Cortex of kidney (tissue), 1 donor: ENCODE measurements at places on chromosomes 5 and 9.

GRCh38 chr9:28781481-28781880 lies 1208.2 kb upstream of the C9orf72 start:
- no peak for DNase-seq

DNA sequence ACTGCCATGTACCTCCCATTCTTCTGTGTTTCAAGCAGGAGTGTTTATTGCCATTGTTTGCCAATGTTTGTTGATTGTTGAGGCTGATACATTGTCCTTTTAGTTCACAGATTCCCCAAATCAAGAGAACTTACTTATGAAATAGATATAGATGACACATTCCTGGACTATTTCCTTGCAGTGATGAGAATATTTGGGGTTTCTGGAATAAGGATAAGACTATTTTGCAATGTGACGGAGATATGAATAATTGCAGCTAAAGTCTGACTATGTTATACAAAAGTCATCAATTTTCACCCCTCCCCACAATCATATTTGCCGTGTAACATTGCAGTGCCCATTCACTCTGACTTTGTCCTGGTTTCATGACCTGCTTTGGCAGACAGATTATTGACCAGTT lies 460.8 kb downstream of the CDH10 start:
- no peak for DNase-seq

DNA sequence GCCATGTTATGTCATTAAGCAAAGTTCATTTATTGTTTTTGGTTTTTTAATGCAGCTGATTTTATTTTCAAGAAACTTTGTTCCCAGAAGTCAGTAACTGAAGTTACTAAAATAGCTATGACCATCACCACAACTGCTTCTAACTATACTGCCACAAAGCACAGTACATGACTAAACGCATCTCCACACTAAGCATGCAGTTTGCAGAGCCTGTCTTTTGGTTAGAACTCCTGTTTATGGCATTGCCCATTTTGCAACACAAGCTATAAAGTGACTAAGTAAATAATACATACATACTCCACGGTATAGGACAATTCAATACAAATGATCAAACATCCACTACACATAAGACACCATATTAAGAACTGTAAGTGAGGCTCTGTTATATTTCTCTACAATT lies 109.7 kb downstream of the MLLT3 start:
- no peak for DNase-seq

DNA sequence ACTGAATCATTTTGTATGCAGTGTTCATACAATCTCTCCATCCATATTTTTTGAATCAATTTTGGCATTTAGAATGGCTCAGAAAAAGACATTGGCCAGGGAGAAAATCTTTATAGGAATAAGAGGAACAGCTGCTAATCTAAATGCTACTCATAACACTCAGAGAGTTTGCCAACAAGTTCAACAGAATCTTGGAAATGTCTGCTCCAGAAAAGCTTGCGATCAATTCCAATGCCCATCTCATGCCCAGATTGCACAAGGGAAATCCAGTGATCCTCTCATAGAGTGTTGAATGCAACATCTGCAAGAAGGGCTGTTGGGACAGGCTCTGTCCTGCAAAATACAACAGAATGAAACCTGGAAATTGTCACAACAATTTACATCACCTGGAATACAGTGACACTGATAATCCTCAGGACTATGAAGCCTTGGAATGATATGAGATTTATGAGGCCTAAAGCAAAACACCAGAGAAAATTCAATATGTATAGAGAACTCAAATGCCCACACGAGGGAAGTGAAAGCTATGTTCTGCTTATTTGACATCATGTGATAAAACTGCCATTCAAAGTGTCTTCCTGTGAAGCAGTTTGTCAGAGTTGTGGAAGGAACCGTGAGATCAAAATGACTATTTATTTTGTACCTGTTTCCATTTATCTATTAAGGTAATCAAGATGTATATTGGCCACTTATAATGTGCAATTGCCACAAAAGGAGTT lies 190.1 kb downstream of the PARP8 start:
- DNase-seq, result no peak

GRCh38 chr9:136656795-136657611 lies 5.7 kb upstream of the EGFL7 start:
- DNase-seq, result no peak

DNA sequence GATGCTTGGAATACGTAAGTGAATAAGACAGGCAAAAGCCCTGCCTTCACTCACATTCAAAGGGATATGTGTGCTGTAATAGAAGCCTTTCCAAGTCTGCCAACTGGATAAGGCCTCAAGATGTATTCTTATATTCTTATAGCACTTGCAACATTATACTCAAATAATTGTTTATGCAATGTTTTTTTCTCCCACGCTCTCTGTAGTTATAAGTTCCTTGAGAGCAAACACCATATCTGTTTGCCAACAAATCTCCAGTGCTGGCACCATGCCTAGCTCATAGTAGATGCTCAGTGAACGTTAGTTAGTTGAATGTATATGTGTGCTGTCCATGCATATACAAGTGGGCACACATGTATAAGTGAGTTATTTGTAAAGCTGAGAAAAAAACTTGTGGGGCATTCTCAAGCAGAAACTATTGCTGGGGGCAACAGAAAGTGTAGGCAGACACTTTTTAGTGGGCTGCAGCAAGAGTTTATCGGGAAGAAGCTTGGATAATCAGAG lies 125.1 kb downstream of the RPS23 start:
- no peak for DNase-seq

- no peak for DNase-seq
Observed at GRCh38 chr5:135952683-135953082, 2.1 kb downstream of the LECT2 start.

DNA sequence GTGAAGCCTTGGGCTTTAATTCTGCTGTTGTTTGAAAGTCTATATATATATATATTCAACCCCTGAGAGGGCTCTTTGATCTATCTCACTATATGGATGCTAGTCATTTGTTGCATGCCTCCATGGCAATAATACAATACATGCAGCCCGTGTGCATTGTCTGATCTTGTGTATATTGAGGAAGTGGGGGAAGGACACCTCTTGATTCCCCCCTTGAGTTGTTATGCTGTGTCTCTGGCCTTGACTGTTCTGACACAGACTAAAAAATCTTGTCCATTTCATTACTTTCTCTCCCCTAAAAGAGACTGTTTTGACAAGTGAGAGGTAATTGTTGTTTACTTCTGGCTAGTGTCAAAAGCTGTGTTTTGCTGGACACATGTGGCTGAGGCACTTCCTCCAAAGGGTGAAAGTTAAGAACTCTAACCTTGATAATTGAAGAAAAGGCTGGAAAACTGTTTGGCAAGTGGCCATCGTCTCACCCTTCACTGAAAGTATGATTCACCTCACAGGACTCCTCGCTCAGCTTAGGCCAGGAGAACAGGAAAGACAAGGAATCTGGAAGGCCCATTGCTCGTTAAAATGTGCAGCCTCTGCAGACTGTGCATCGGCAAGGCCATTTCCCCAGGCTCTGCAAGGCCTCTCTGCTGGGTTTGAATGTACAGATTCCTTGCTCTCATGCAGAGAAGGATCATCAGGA lies 304.0 kb downstream of the PRELID2 start:
- no peak for DNase-seq

- DNase-seq, result no peak
Observed at GRCh38 chr5:73278693-73279092, 105.7 kb downstream of the TMEM174 start.

DNA sequence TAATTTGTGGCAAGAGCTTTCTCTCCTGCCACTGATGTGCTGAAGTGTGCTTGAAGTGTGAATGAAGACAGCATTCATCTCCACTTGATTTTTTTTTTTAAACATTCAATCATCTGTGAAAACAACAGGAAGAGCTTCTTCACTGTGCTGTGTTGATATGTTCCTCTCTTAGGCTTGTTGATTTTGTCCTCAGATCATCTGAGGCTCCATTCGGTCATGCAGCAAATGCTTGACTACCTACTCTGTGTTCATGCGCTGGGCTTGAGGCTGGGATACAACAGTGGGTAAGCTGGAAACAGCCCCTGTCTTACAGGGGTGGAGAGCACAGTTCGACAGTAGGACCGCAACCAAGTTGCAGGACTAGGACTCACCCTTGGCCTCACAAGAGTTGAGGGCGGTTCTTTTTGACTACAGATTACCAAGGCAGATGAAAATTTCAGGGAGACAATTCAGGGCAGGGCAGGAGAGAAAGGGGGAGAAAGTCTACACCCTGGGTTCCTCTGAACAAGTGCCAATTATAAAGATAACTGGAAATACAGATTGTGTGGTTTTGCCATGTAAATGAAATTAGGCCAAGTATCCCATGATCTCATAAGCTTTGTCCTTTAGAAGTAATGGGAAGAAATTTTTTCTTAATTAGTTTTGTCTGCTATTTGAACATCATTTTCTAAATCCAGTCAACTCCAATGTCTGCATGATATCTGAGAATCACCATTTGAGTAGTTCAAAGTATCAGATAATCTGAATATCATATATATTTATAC lies 31.0 kb upstream of the F2R start:
- DNase-seq, result no peak

DNA sequence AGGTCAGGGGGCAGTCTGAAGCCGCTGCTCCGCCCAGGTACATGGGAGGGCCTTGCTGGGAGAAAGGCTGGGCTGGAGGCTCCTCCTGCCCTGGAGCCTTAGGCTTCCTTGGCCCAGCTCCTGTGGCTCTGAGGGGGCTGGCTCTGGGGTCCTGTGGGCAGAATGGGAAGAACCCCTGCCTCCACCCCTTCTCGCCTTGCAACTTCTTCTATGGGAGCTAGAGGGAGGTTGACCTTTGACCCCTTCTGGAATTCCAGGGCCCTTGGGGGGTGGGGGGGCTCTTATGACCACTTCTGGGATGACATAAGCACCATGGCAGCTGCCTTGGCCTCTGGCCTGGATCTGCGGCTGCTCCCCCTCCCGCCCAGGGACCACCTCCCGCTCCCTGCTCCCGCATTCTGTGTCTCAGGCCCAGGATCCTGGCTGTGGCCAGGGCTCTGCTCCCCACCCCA lies 32.2 kb downstream of the IER5L start:
- DNase-seq, result no peak

GRCh38 chr5:73032635-73033034 lies 76.8 kb downstream of the FCHO2 start:
- no peak for DNase-seq

DNA sequence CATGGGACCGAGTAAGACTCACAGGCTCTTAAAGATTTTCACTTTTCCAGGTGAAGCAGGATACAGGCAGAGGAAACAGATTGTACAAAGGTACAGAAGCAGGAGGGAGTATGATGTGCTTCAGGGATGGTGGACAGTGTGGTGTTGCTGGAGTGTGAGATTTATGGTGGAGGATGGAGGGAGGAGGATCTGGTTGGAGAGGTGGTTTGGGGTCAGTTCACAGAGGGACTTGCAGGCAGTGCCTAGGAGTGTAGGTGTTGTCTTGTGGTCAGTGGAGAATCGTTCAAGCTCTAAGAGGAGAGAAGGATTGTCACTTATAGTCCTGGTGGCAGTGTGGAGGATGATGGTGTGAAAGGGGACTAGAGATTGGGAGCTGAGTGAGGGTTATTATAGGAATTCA lies 11.8 kb downstream of the RALGPS1 start:
- no peak for DNase-seq

DNA sequence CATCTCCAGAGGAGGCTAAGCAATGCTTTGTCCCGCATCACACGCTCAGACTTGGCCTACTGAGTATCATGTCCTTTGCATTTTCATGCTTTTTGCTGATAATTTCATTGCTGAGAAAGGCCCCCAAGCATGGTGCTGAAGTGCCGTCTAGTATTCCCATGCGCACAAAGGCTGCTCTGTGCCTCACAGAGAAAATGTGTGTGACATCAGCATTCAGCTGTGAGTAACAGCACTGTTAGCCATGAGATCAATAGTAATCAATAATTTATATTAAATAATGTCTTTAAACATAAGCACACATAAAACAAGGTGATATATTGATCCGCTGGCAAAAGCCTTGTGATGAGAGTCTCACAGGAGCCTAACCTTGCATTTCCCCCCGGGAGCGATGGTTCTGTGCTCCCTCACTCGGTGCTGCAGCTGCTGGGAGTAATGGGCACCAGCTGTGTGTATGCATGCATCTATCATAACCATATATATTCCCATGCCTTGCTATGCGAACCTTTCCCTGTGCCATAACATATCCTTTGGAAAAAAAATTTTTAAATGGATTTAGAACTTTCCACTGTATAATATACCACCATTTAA lies 50.4 kb upstream of the RNF130 start:
- no peak for DNase-seq

DNA sequence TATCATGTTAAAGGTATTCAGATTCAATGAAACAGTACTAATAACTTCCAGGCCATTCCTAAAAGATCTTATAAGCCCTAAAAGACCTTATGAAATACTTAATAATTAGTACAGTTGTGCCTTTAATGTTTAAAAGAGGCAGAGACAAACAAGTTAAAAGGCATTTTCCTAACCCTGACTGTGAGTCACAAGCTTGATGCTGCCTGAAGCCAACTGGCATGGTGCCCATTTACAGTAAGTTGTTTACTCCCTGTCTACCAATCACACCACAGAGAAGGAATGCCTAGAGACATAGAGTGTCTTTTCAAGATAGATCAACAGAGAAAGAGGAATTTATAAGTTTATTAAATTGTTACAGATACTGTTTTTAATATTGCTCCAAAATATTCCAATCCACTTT lies 47.8 kb downstream of the NR3C1 start:
- DNase-seq, result no peak

DNA sequence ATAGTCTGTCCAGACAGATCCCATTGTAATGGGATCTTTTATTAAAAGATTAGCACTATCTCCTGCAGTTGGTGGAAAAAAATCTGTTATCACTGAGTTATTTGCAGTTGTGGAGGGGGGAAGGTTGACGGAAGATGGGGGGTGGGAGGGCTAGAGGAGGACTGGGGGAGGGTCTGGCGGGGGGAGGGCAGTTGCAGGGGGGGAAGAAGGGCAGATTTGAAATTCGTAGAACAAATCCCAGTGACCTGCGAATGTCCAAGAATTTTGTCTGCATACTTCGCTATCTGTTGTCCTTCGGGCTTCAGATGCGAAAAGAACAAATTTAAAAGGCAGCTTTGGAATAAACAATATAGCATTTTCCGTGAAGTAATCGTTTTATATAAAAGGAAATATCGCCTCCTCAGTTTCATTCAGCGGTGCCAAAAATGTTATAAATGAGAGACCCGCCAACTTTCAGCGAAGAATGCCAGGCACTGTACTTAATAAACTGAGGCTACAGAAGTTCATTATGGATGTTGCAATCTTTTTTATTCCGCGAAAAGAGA lies 1.3 kb upstream of the FST start:
- no peak for DNase-seq

DNA sequence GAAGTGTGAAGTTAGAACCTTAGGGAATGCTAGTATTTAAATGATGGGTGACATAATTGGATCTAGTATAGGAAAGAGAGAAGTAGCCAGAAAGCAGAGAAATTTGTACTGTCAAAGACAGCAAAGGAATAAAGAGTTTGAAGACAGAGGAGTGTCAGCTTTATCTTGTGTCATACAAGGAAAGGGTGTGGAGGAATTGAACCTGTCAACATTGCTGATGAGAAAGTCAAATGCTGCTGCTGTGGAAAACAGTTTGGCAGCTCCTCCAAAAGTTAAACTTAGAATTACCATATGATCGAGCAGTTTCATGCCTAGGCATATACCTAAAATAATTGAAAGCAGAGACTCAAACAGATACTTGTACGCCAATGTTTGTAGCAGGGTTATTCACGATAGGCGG lies 63.7 kb downstream of the DENND4C start:
- no peak for DNase-seq

GRCh38 chr5:127911619-127912018 lies 171.9 kb upstream of the SLC12A2 start:
- DNase-seq, result no peak
